Activated CD8-positive, alpha-beta memory T cell treated with anti-CD3 and anti-CD28 coated beads for 1 hour (primary cell): ENCODE measurements at places on chromosomes 3 and 15.

DNA sequence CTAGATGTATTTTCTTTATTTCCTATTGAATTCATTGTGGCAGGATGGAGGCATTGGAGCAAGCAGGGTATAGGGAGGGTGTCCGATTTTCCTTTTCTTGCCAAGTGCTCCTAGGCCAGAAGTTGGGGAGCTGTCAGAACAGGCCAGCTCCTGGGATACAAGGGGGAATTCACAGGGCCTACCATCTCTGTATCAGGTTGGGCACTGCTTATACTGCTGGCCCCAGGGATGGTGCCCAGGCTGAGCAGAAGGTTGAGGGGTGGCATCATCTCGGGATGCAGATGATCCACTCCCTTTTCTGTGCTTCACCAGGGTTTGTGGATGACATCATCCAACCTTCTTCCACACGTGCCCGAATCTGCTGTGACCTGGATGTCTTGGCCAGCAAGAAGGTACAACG lies 79.5 kb downstream of the PCCB start:
- no peak for DNase-seq

- no peak for DNase-seq
Observed at GRCh38 chr3:196931157-196931556, 11.2 kb downstream of the NCBP2 start.

DNA sequence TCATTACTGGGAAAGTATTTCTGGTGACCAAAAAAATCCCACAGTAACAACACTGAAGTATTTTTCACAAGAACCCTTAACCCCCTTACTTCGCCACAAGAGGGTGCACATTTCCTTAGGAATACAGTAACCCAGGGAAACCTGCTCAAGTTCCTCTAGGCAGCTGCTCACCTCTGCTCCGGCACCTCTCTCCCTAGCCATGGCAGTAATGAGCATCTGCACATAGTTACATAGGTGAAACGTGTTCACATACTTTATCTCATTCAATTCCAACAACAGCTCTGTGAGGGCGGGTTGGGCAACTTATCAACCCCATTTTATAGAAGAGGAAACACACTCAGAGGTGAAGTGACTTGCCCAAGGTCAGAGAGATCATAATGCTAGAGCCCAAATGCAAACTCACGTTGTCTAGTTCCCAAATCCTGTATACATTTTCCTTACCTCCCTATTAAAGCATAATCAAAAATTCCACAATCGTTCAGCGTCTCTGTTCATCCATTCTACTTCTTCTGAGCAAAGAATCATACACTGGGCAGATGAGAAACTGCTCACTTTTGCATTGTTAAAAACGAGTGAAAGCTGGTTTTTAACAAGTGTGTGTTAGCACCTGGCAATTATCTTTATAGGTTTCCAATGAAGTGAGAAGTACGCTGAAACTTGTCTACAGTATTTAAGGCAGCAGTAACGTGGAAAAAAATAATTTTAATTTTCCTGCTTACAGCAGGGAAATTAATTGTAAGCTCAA lies 90.7 kb downstream of the IGF2BP2 start:
- no peak for DNase-seq

DNA sequence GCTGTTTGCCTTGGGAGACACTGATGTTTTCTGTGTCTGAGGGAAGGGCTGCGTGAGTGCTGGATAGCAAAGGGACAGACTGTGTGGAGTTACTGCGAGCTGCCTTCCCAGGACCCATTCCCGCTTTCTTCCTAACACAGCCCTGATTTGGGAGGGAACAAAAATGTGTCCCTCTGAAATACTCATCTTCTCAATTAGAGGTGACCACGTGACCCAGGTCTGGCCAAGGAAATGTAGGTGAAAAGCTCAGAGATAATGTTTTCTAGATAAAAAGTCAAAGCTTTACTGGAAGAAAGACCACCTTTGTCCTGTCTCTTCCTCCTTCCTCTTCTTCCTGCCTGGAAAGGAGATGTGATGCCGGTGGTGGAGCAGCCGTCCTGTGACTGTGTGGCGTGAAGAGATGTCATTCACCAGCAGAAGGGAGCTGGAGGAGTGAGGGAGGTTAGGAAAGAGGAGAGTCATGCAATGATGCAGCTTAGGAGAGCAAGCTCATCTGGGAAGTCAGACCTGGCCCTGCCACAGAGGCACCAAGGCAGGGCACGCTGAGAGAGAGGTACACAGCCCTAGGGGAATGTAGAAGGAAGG lies 105.6 kb downstream of the CHSY1 start:
- no peak for DNase-seq

GRCh38 chr3:57029924-57030323 lies 30.5 kb upstream of the SPATA12 start:
- DNase-seq, result no peak
